CD4-positive, alpha-beta T cell treated with Interleukin-10 for 1 hour (primary cell): ENCODE measurements at places on chromosomes 2 and 18.

GRCh38 chr2:104465981-104466380, 387.9 kb upstream of the POU3F3 start:
- no peak for DNase-seq

GRCh38 chr2:124985270-124985669, 960.2 kb downstream of the CNTNAP5 start:
- DNase-seq: no peak

GRCh38 chr2:64453770-64454385, at the start of gene LGALSL:
Gene LGALSL, plus strand, starts transcription at chr2:64454162. Its CDS starts 384 bp downstream, at chr2:64454546.
- DNase-seq: no peak

GRCh38 chr2:99509387-99509786, 19.6 kb upstream of the REV1 start:
- DNase-seq: no peak

GRCh38 chr2:69162057-69162456, 149.1 kb downstream of the ANTXR1 start:
- no peak for DNase-seq

DNA sequence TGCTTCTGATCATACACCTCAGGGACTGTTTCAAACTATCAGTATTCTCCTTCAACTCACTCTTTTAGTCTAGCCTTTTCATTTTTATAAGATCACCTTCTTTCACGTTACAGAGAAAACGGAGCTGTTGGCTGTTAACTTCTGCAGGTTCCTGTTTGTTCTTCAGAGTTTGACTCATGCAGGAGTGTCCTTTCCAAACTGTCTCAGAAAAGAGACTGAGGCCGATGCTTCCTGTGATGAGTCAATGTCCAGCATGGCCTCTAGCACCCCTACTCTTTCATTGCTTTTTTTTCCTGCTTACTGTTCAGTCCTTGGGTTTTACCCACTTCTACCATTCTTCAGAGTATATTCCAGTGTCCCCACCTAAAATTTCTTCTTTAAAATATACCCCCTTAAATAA, 240.8 kb upstream of the RGPD4 start:
- DNase-seq: no peak

DNA sequence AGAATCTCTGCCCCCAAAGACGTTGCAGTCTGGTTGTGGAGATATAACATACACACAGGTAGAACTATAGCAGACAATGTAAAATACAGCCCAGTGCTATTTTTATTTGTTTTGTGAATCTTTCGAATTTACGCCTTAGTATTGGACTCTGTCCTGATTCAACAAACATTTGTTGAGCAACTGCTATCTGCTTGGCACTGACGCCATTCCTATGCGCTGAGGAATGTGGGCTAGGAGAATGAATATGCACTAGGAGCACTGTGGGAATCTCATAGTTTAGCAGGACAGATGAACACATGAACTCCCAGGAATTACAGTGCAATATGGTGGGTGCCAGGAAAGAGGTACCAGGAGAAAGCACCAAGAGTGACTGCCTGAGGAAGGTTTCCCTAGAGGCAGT, 181.7 kb upstream of the SIX3 start:
- no peak for DNase-seq

GRCh38 chr18:3478262-3478978, 28.4 kb downstream of the TGIF1 start:
- no peak for DNase-seq

DNA sequence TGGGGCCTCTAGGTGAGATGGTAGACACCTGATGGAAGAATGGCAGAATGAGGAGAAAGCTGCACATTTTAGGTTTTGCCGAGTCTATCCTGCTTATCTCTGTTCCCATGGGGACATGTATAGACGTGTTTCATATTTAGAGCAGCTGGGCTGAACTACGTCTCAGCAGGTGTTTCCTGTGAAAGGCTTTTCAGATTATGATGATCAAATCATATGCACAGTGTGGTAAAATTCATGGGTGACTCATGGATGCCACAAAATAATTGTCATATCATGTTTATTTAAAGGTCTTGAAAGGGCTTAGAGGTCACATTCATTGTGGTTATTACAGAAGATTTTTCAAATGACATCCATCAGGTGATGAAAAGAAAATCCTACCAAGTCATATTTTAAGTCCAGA, 90.5 kb downstream of the ICOS start:
- peak; percentile 57 for DNase-seq

- no peak for DNase-seq
Measured at GRCh38 chr2:157024129-157024528, 233.4 kb upstream of the GALNT5 start.

DNA sequence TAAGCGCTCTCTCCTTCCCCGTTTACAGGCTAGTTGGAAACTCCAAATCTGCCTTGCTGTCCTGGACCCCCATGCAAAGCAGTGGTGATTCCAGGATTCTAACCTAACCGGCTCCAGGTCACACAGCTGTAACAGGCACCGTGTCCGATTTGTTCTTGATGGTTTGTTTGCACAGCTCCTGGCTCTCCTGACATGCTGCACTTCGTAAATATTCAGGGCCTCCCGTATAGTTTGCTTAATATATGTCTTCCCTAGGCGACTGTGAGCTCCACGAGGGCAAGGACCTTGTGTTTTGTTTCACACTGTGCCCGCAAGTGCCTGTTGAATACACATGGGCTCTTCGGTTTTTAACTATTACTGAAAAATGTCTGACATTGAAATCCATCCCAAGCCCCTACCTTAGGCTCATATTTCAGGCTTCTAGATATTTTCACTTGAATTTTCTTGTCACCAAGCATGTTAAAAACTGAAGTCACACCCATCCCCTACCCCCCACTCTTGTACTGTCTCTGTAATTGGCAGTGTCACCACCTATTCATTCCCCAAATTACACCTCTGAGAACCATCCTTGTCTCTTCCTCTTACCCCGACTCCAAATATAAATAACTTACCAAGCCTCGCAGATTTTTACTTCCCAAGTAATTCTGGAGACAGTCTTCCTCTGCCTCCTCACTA, 1.0 kb upstream of the PUM2 start:
- DNase-seq: peak; percentile 12

GRCh38 chr2:85708641-85709040, 14.5 kb downstream of the GNLY start:
- DNase-seq: no peak

DNA sequence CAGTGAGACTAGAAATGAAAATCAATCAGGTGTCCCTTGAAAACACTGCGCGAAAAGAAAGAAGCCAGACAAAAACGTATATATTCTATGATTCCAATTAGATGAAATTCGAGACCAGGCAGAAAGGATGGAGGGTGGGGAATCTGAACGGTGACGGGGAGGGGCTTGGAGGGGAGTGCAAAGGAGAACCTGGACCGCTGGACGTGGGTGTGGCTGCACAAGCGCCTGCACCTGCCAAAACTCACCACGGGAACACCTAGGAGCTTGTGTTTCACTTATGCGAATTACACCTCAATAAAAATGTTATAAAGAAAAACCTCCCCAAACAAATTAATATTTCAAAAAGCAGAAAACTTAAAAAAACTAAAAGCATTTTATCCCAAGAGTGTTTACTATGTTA, 21.9 kb downstream of the THAP4 start:
- DNase-seq: no peak

DNA sequence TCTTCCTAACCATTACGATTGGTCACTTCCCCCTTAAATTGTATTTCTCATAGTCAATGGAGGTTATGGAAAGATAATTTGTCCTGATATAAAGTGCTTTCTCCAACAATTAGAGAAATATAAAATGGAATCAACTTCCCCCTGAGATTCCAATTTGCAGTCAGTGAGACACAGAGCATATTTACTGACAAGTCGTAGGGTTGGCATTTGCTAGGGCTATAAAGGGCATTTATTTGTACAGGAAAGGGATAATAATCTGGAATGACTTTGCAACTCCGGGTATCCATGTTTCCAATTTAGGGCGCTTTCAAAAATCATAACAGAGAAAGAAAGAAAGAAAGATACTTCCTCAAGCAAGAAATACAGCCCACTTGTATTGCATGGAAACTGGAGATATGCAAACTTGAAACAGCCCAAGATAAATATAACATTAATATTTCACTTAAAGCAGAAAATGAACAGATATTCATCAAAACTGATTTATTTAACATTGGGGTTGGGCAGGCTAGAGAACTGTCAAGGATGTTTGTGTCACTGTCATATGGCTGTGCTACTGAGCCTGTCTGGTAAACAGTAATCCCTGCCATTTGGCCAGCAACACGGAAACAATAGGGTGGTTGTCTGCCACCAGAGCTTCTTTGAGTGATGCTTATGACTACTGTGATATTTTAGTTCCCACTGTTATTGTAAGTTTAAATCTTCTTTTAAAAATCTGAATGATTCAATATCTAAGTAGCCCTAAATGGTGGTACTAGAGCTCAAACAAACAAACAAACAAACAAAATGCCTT, 621.8 kb downstream of the LRP1B start:
- DNase-seq: no peak

DNA sequence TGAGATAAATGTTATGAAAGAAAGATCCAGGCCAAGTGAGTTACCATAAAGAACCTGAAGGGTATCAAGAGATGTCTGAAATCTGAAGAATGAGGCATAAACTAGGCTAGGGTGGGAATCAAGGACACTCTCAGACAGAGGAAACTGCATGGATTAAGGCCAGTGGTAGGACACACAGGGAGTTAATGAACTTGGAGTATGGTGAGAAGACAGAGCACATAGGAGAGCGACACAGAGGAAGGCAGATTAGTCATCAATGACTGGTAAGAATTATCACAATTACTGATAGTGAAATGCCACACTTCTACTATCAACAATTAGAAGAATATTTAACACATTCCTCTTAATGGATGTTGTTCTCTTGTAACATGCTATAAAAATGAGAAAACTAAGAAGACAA, 76.9 kb downstream of the TTC21B start:
- no peak for DNase-seq

- DNase-seq: peak; percentile 77
Measured at GRCh38 chr2:108612514-108613183, 78.4 kb downstream of the LIMS1 start.

DNA sequence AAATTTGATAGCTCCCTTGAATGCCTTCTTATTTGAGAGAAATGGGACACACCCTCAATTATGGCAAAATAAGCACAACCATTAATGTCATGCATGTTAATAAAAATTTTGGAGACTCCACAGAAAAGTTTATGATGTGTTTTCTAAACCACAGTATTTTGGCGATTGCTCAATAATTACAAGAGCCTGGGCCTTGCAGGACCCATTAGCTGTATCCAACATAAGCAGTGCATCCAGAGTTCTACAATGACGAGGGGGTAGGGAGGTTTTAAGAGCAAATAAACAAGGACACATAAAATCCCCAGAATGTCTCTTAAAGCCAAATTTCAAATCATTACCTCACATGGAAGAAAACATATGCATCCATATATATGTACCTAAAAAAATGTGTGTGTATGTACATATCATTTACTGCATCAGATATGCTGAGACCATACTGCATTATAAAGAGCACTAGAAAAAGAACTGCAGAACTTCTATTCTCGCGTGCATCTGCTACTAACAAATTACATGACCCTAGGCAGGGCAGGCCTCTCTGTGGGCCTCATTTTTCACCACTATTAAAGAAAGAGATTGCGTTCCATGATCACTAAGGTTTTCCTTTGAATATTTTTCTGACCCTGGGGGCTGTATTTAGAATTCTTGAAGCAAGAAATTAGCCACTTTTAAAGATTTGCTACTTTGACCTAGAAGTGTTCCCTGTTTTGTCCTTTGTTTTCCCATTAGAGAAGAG, 38.0 kb downstream of the CMPK2 start:
- DNase-seq: no peak

DNA sequence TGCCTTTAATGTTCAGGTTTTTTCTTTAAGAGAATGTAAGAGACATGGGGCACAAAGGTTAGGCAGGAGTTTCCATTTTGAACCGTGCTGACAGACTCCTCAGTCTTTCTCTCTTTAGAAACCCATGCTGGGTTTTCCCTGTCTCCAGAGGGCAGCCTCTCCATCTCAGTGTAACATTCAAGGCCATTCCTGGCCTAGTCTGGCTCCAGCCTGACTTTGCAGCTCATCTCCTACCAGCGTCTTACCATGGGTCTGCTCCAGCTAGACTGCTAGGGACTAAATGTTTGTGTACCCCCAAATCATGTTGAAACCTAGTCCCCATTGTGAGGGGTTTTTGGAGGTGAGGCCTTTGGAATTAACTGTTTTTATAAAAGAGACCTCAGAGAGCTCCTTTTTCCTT, 9.8 kb upstream of the CLIP4 start:
- no peak for DNase-seq

GRCh38 chr18:73758446-73758845, 389.2 kb downstream of the FBXO15 start:
- DNase-seq: no peak

GRCh38 chr2:69989009-69989408, 27.6 kb upstream of the ASPRV1 start:
- no peak for DNase-seq

DNA sequence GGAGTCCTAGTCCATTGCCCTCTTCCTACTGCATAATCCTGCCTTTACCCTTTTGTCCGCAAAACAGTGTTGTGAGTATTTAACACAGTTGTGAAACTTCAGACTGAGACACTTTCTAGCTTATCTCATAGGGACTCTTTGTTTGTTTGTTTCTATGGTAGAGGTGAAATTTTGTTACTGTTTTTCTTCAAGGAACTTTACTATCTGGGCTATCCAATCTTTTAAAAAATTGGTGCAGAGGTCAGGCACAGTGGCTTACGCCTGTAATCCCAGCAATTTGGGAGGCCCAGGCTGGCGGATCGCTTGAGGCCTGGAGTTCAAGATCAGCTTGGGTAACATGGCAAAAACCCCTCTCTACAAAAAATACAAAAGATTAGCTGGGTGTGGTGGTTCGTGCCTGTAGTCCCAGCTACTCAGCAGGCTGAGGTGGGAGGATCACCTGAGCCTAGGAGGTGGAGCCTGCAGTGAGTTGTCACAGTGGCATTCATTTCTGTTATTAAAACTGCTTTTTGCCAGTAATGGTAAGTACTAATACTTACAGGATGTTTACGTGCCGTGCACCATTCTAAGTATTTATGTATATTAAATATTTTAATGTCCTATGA, 18.8 kb downstream of the GMCL1 start:
- no peak for DNase-seq

GRCh38 chr2:239926587-239927232, 98.4 kb downstream of the NDUFA10 start:
- no peak for DNase-seq

DNA sequence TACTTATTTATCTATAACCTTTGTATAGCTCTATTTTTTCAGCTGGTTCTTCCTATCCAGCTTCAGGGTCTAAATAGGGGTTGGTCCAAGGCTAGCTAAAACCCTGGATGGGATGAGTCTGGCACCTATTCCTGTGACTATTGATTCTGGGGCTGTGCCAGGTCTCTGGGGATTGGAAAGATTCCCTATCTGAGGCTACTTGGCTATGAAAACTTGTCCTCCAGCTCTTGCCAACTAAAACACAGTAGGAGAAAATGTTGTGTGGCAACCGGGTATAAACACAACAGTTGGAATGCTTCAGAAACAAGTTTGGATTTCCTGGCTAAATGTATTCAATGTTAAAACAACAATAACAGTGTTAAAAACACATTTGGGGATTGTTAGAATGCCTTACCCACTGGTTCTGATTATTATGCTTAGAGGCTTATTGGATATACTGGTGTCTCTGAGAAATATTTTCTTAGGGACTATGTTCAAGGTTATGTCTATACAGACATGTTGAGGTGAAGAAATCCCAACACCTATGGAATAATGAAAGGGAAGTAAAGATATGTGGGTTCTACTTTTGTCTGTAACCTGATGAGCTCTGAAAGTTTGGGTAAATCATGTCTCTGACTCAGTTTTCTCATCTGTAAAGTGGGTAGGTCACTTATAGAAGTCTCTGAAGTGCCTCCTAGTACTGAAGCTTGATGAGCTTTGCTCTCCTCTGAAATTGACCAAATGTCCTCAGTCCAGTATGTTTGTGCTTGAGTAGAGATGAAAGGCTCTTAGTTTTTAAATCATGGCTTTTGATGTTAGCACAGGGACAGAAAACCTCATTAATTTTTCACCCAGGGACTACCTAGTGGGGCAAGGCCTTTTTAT, 460.7 kb downstream of the MTX2 start:
- no peak for DNase-seq
